ENCODE measurements at places on chromosomes 5 and 9.

- DNase-seq, result no peak
Measured at GRCh38 chr5:131825404-131826013, 28.7 kb upstream of the FNIP1 start.

- DNase-seq, result no peak
Measured at GRCh38 chr5:159033351-159033657, 66.4 kb downstream of the EBF1 start.

DNA sequence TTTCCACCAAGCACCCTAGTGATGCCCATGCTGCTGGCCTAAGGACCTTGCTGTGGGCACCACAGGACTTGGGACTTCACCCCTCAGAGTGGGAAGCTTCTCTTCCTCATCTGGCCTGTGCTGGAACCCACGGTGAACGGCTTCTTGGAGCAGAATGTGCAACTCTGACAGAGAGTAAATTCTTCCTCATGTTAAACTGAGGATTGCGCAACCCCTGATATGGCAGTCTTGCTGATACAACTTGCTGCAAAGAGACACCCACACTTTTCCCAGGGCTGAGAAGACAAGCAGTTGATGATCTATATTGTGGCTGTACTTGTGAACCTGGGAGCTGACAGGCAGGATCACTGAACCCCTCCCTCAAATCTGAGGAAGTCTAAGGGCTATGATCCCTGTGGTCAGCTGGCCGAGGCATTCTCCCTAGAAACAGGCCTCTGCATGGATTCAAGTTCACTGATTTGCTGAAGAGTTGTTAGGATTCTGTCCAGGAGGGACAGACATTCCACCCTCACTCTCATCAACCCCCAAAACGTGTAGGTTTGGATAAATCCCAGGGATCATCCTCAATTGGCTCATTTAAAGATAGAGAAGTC lies 307.2 kb downstream of the MTRR start:
- no peak for DNase-seq

- DNase-seq, result peak; percentile 69
Measured at GRCh38 chr5:138352722-138353559, 456 bp downstream of the KDM3B start.

DNA sequence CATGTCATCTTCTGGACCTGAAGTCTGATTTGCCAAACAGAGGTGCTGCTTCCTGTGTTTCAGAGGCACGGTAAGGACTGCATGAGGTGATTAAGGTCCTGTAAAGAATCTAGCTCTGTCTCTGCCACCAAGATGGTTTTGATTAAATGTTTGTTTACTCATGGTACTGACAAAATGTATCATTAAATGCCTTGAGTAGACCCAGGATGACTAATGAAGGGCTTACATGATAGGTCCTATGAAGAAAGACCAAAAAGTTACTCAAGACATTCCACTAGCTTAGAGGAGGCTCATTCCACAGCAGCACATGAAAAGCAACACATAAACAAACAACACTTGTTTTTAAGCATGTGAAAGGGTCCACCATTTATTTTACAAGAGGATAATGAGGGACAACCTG lies 100.9 kb downstream of the BOD1 start:
- no peak for DNase-seq

- DNase-seq, result no peak
Measured at GRCh38 chr5:80479713-80480112, 8.2 kb upstream of the FAM151B start.

DNA sequence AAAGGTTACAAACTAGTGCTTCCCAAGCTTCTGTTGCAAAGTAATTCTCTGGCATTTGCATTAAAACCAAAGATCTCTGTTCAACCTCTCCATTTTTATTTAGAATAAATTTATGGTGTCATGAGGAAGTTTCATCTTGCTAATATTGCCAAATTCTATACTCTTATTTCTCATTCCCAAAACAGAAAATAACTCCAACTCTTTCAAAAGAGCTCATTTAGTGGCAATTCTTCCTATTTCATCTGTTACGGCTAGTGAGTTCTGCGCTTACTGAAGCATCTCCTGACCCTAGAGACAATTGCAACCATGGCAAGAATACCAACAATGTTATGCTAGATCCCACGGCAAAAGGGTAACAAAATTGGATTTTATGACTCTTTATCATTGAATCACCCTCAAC lies 97.0 kb downstream of the HINT1 start:
- no peak for DNase-seq

DNA sequence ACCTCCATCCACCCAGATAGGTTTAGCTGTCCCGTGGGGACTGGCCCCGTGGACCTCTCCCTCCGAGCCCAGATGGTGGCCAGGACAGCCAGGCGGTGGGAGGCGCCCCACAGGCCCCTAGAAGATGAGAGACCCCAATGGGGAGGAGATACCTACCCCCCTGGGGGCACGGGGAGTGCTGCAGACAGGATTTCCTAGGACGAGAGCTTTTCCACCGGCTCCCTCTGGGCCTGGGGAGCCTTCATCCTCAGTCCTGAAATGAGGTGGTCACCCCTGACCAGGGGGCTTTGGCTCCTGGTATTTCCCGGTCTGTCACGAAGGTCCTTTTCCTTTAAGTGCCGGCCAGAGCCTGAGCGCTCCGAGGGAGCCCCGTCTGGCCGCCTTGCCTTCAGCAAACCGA lies 46.8 kb downstream of the MRPL36 start:
- peak; percentile 4 for DNase-seq

DNA sequence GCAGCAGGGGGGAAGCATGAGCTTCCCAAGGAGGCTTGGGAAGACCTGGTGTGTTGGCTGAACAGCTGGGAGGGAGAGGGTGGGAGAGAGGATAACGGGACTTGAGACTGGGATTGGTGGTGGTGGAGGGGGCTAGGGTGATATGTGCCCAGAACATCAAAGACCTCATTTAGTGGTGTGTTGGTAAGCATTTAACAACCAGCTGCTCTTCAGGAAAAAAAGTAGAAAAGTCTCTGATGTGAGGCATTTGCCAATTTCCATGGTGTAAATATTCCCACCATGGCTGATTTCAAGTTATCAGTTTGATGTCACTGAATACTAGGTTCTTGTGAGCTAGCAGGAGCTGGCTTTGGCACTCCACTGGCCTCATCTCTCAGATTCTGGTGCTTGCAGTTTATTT lies 170.8 kb downstream of the MACROH2A1 start:
- DNase-seq, result no peak

- DNase-seq, result no peak
Measured at GRCh38 chr5:173758676-173759075, 129.5 kb upstream of the CPEB4 start.

GRCh38 chr5:6704361-6704851 lies 8.8 kb upstream of the TENT4A start:
- peak; percentile 76 for DNase-seq

DNA sequence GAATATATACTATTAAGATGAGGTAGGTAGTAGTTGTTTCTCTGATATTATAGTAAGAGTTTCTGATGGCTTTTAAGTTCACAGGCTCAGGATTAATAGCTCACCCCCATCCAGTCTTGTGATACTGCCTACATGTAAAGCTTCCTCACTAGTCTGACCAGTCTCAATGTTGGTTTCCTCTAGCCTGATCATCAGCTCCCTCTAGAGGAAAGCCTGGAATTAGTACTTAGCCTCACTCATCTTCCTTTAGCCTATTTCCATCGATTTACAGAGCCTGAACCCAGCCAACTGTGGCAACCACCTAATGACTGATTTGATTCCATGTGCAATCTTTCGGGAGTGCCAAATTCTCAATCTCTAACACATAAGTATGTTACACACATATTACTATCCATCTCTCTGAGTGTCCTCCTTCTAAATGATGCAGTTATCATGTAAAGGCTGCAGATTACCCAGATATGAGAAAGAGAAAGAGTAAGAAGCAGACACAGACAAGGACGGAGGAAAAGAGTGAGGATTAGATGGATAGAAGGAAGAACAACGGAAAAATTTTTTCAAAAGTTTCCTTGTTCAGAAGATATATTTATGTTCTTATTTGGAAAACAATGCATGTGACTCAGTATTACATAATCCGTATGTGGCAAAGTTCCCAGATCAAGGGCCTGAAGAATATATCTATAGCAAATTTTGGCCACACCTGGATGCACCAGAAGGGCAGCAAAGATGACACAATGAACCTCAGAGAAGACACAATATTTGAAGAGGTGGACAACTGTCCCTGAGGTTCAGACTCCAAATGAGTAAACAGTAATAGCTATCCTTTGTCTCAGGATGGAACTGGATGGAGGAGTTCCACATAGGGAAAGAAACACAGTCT lies 333.7 kb downstream of the ELAVL2 start:
- DNase-seq, result peak; percentile 23

DNA sequence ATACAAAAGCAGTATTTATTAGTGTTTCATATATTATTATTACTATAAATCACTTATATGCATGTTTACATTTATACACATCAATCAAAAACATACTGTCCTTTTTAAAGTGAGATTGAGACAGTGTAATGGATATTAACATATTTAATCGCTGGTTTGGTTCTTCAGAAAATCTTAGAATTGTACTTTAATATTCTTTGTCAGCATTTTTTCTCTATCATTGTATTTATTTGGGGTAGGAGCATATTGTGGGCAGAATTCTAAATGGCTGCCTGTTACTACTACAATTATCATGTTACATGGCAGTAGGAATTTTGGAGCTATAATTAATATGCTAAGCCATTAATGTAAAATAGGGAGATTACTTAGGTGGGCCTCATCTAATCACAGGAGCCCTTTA lies 722.6 kb downstream of the TLR4 start:
- no peak for DNase-seq

GRCh38 chr5:155598552-155598951 lies 585.0 kb downstream of the KIF4B start:
- DNase-seq, result no peak

GRCh38 chr9:135123773-135124134 lies 36.3 kb downstream of the OLFM1 start:
- no peak for DNase-seq

DNA sequence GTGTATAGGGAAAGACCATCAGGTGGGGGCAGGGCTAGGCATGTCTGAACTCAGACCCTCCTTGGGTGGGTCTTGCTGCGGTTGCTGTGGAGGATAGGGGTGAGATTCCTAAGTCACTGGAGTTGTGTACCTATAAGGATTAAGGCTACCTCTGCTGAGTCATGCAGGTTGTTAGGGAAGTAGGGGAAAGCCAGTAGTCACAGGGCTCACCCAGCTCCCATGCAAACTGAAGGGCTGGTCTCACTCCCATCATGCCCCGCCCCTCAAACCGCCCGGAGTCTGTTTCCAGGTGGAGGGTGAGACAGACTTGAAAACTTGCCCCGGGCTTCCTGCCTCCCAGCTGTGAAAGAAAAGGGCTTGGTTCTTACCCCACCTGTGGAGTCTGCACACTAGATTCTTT lies 161.8 kb downstream of the CAVIN4 start:
- no peak for DNase-seq

- DNase-seq, result no peak
Measured at GRCh38 chr5:112951124-112951702, 25.4 kb upstream of the DCP2 start.

Data from head of caudate nucleus (tissue), 42 donors.